Globus pallidus (tissue), 1 donor: ENCODE measurements at places on chromosomes 3 and 15.
A peak's percentile ranks its signal among the peaks of the same experiment; 100 is the strongest.

GRCh38 chr3:23646184-23646920, 159.4 kb upstream of the UBE2E1 start:
- DNase-seq, result no peak

GRCh38 chr15:27845535-27846369, 253.4 kb downstream of the OCA2 start:
- no peak for DNase-seq

DNA sequence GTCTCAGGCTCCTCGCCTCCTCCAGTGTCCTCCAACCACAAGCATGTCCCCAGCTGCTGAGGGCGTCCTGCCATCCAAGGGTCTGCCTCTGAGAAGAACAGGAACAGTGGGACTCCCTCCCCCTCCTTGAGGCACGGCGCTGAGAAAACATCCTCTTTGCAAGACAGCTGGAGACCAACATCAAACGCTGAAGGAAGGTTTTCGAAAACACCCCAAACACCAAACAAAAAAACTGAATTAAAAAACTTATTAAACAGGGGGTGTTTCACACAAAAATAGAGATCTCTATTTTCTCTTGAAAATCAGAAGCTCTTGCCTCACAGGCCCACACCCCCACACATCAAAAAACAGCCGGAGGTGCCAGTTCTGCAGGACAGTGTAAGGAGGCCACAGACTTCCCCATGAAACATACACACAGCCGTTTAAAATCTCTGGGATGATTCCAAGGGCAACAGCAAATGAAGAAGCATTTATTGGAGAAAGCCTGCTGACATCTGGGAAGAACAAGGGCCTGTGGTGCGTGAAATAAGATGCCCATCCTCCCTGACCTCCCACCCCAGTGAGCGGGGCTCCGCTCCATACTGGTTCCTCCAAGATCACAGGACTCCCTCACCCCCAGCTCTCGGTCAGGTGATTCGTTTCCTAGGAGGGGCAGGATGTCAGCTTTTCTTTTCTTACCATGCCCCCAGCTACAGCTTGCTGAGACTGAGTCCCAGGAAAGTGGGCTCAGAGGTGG, 71.3 kb downstream of the NUP210 start:
- DNase-seq, result no peak

GRCh38 chr3:72784226-72784625, 64.0 kb downstream of the SHQ1 start:
- no peak for DNase-seq

- no peak for DNase-seq
These were observed 37.6 kb downstream of the DNASE1L3 start for GRCh38 chr3:58173029-58173668.

DNA sequence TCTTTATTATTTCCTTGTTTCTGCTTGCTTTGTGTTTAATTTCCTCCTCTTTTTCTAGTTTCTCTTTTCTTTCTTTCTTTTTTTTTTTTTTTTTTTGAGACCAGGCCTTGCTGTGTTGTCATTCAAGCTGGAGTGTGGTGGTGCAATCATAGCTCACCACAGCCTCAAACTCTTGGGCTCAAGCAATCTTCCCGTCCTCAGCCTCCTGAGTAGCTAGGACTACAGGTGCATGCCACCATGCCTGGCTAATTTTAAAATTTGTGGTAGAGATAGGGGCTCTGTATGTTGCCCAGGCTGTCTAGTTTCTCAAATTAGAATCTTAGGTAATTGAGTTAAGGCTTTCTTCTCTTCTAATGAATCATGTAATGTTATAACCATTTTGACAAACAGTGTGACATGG, 22.4 kb downstream of the SLMAP start:
- no peak for DNase-seq

DNA sequence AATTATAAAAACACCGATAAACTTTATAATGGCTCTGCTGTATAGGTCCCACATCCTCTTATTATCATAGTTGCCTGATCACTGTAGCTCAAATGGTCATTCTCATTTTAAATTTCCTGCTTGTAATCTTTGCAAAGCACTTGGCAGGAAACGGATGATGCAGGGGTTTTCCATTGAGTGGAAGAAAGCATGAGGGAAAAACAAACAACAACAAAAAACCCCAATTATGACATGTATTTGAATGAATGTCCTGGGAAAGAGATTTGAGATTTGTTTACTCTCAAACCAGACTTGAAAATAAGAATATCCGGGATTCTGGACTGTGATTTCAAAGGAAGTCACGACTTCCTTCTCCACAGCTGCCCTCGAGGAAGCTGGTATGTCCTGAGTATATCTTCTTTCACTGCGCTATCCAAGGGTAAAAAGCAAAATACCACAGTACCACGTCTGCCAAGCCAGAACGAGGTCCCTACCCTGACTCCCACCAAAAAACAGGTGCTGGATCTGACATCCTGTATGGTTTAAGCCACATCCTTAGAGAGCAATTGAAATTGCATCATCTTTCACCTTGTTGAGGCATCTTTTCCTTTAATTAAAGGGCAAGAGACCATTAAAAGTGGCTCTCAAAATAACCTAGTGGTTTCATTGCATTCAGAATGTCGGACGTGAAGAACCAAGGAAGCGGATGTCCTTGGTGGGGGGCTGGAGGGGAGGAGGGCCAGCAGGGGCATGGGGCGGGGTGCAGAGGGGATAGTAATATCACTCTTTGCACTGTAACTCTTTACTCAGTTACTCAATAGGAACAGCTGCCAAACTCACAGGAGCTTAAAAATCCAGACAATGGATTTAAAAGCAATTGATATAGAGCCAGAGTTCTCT, 13.5 kb upstream of the TIPIN start:
- no peak for DNase-seq

DNA sequence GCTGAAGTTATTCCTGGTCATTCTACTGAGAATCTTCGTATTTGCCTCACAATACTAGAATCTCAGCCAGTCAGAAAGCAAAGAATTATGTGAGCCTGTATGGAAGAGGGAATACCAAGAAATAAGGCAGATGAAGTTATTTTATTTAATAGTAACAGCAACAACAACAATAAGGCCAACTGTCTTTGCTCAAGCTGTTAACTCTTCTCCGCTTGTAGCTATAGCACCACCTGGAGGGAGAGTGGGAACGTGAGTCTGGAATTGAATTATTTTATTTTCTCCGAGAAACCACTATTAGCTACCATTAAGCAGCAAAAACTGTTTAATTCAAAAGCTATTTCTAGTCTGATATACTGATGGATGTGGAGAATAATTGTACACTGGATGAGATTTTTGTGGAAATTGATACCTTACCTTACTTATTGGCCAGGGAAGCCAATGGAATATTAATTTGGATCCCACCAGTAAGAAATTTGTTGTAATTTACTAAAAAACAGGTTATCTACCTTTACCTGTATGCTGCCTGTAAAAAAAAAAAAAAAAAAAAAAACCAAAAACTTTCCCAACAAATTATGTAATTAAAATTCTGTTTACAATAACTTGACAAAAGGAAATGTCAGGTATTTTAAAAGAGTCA, 50.1 kb downstream of the CALML4 start:
- DNase-seq, result peak; percentile 49

DNA sequence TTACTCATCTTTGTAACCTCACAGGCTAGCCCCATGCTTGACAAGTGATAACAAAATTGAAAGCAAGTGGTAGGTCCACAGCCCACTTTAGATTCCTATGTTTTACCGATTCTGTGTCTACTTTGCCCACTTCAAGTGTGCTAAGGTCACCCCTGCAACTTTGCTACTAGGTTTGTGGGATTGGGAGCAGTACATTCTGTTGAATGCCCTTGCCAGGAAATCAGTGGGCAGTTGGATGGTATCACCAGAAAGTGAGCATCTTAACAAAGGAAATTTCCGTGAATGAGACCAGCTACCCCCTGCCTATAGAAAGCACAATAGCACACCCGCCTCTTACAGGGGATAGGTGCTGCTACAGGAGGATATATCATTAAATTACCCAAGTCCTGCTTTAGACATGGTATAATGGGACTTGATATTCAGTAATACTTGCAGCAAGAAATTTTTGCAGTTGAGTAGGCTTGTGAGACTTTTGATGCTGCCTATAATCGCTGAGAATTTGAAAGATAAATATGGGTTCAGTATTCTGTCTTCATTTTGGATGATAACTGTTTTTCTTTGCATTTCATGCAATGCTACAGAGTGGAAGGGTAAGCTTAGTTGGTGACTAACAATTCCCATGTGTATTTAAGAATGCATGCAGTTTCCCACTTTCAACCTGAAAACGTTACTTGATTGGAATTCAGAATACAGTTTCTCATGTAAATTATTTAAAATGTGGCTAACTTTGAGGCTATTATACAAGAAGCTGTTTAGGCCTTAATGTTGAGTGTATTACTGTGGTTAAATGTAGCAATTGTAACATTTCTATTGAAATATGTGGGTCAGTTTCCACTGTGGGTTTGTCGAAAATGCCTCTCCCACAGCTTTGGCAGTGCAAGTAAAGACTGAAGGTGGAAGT, 9.5 kb downstream of the EBLN2 start:
- no peak for DNase-seq

GRCh38 chr3:110324171-110324705, 747.4 kb upstream of the NECTIN3 start:
- DNase-seq, result no peak

DNA sequence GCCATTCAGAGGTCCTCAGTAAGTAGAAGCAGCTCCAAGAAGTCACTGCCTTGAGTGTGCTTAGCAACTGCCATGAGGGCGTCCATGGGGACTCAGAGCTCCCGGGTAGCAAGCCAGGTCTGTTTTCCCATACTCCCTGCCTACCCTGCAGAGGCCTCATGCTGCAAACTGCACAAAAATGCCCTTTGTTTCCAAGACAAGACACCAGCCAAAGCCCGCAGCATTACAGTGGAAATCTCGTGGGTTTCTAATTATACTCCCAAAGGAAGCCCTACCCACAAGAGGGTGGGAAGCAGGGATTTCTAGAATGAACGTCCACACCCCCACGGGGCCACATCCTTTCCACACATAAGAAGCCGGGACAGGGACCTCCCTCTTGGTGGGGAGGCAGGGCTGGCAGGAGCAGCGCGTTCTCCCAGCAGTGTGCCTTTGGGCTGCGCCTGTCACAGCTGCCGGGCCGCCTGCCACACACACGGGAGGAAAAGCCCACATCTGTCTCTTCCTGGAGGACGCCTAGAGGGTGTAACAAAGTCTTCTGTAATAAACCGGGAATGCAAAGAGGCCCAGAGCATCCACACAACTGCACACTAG, 31.1 kb downstream of the FAM174B start:
- peak; percentile 95 for DNase-seq

DNA sequence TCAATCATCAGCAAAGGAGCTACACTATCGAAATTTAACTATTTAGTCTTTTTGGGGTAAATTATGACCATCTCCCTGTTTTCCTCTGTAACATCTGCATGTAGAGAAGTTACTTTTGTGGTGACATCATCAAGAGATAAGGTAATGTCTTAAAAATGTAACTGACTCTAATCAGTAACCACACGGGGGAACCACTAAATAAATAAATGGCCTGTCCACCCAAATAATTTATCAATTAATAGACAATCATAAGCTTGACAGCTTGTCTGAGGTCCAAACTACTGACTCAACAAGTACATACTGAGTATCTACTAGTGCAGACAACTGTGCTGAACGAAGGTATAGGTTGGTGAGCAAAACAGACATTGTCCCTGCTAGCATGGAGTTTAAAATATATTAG, 219.3 kb downstream of the SLC9A9 start:
- no peak for DNase-seq

GRCh38 chr15:68196445-68197169, 8.5 kb downstream of the CALML4 start:
- no peak for DNase-seq

DNA sequence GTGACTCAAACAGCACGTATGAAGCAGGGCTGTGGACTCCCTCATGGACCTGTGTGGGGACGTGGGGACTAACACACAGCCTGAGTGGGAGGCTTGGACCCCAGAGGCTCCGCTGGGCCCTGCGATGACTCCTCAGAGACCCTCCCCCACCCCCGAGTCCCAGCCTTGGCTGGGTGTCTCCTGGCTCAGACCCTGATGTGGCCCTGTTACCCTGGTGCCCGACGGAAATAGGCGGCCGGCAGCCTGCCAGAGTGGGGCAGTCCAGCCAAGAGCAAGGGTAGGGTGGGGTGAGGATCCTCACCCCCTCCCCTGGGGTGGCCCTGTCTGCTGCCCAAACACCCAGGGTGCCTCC, 15.3 kb downstream of the TNK2 start:
- DNase-seq, result no peak

- DNase-seq, result no peak
These were observed 139.2 kb downstream of the PDCD6IP start for GRCh38 chr3:33937628-33938027.

DNA sequence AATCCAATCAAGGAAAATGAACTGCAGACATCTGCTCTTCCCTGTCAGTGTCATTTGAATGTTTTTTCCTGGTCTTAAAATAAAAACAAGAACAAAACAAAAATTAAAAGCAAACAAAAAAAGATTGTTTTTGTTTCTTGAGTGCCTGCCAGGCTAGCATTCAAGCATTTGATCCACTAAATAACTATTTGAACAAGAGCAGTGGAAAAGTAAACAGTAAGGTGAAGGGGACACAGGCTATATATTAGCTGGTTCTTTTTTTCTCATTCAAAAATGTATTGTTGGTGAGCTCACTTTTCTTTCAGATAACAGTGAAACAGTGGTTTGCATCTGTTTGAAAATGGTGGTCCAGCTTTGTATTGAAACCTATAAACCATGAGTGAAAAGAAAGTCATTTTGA, 586.9 kb upstream of the SGO1 start:
- no peak for DNase-seq

DNA sequence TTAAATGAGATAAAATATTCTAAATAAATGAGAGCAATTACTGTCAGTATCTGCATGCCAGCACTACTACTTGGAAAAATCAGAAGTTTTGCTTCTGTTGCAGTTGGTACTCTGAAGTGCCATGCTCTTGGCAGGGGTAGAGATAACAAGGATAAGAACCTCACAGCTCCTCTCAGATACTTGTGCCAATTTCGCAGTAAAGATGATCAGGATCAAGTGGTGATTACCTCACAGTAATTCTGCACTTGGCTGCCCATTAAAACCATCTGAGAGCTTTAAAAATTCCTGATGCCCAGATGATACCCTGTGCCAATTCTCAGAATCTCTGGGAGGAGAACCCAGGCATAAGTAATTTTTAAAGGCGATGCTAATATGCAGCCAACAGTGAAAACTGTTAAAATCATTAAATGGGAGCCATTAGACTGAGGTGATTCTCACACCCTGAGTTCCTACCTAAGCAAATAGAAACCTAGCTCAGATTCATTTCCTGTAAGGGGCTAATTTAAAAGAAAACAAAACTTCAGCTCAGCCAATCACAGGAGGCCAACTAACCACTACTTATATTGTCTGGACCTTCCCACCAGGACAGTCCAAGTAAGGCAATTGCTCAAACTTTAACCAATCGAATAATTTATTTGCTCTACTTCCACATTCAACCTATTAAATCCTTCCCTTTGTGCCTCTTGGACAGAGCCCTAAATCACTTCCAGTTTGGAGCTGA, 171.2 kb downstream of the KCNMB2 start:
- DNase-seq, result no peak

- DNase-seq, result no peak
These were observed 2.3 kb downstream of the RARB start for GRCh38 chr3:25430287-25430934.
